Hematopoietic multipotent progenitor cell treated with erythropoietin and hydrocortisone succinate and interleukin-3 and kit ligand, for 8 days (in vitro differentiated cells): ENCODE measurements at places on chromosomes 7 and 10.

DNA sequence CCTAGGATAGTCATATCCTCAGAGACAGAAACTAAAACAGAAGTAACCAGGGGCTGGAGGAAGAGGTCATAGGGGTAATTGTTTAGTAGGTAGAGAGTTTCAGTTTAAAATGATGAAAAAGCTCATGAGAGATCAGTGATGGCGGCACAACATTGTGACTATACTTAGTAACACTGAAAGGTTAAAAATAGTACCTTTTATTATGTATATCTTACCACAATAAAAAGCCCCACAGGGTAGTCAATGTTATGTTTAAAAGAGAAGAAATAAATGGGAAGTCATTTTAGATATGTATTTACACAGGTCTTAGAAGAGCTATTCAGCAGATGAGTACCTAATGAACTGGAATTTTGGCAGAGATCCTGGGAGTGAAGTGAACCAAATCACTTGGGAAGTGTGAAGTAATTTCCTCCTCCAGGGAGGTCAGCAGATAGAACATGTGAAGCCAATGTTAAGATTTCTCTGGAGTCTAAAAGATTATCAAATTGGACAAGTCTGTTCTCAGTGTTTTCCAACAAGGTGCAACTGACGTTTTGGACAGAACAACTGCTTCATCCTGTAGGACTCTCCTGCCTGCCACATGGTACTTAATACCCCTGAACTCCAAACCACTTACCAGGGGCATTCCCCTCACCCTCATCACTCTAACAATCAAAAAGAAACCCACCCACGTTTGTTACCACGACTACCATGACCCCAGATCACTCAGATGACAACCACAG, 6.4 kb downstream of the CDCA7L start:
- no peak for DNase-seq

DNA sequence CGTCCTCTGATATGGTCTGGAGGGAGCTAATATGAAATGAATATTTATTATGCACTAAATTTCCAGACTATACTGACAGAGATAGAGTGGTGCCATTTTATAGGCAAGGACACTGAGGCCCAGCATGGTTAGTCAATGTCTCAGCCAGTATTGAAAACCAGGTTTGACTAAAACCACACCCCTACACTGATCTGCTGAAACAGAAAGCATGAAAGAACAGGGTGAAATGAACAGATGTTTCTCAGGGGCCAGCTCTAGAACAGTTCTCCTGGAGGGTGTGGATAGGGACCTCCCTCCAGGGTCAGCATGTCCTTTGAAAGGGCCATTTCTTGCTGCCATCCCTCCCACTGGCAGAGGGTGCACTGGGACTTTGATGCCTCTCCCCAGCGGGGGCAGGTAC, 700.5 kb downstream of the GRID1 start:
- DNase-seq: no peak

DNA sequence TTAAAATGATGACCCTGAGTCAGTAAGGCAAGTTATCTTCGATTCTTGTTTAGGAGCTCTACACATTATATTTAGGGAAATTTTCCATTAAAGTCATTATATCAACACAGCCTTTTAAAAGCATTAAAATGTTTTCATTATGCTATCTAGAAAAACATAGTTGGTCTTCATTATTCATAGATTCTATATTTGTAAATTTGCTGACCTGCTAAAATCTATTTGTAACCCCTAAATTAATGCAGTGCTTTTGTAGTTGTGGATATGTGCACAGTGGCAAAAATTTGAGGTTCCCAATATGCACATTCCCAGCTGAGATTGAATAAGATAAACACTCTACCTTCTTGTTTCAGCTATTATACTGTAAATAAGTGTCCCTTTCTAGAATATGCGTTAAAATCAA, 81.1 kb downstream of the KIF20B start:
- no peak for DNase-seq

- DNase-seq: no peak
Observed at GRCh38 chr10:118807512-118808305, 52.9 kb upstream of the CACUL1 start.

GRCh38 chr7:154743206-154743605, 259.7 kb downstream of the PAXIP1 start:
- DNase-seq: no peak

DNA sequence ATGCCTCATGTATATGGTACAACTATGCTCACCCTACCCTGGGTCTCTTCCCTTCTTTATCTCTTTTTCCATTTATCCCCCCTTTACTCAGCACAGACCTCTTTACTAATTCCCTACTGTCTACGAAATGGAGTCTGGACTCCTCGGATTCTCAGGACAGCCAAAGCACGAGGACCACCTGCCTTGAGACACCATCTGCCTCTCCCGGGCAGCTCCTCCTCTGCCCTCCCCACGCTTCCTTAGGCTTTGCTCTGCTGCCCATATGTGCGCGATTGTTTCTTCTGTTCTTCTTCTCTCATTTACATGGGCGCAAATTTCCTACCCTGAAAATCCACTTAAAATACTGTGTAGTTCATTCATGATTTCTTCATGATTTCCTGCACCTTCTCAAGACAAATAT, 62.7 kb upstream of the STK17A start:
- DNase-seq: no peak

GRCh38 chr7:101466871-101467270, 104.2 kb downstream of the COL26A1 start:
- no peak for DNase-seq

DNA sequence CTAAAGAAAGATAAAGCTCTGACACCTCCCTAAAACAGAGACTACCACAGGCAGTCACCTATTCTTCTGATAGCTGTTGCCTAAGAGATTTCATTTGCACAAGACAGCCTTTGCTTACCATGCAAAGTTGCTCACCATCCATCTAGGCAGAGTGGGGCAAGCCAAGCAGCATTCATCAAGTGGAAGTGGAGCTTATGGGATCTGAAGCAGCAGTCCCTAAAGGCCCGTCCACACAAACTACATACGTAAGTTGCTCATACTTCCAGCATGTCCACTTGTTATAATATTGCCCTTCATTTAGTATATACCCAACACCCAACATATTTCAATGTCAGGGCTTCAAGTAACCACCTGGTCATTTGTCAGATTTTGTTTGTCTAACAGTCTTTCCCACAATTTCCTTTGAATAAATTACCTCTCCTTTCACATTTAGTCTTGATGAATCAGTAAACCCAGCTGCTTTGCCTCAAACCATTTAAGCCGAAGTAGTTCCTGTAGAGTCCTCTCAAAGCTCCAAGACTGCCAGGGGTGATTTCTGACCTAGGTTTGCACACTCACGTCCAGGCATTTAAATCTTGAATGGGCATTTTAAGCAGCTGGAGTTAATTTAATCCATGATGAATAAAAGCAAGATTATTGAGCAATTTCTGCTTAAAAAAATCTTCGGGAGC, 67.9 kb downstream of the ATAD1 start:
- no peak for DNase-seq

GRCh38 chr10:11823122-11823988, at the start of gene PROSER2:
Gene PROSER2, plus strand, starts transcription at chr10:11823356. Its CDS starts 28,722 bp downstream, at chr10:11852078.
- peak; percentile 80 for DNase-seq

DNA sequence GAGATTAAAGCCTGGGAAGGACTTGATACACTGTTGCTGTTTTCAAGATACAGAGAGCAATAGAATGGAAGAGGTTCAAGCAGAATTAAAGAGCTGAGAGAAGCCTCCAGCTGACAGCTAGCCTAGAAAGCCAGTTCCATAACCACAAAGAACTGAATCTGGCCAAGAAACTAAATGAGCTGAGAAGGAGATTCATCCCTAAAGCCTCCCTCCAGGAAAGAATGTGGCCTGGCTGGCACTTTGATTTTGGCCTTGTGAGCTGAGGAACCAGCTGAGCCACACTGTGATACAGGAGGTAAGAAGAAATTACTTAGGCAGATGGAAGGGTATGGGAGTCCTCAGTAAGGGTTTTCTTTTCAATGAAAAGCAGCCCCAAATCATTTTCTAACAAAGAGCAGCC, 324.1 kb downstream of the PHF14 start:
- no peak for DNase-seq

DNA sequence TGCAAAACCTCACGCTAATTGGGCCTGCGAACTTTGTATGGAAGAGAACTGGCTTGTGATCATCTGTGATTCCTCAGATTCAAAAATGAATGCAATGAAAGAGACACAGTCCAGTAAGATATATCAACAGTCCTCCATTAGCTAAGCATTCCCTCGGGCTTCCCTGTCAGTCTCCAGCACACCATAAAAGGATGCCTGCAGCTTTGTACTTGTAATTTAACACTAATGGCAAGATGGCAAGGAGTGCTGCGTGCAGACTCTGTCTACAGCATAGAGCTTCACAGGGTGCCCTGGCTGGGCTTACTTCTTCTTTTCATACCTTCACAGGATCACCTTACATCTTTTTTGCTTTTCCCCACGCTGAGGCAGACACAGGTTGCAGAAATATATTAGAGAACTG, 200.0 kb downstream of the GFRA1 start:
- no peak for DNase-seq

- no peak for DNase-seq
Observed at GRCh38 chr7:148394582-148394981, 196.0 kb upstream of the C7orf33 start.

DNA sequence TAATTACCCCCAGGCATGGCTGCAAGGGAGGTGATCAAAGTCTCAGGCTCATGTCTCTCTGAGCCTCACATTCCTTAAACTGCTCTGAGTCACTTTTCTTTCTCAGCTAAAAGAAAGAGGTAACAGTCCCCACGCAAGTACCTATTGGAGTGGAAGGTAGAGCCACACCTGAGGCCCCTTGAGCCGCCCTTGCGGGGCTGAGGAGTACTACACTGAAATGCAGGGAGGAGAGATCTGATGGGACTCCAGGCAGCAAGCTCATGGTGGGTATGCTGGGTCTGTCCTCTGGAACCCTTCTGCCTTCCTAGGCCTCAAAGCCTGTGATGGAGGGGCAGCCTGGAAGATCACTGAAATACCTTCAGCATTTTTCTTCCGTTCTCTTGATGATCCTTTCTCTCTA, 960.0 kb downstream of the DNAJB9 start:
- no peak for DNase-seq

DNA sequence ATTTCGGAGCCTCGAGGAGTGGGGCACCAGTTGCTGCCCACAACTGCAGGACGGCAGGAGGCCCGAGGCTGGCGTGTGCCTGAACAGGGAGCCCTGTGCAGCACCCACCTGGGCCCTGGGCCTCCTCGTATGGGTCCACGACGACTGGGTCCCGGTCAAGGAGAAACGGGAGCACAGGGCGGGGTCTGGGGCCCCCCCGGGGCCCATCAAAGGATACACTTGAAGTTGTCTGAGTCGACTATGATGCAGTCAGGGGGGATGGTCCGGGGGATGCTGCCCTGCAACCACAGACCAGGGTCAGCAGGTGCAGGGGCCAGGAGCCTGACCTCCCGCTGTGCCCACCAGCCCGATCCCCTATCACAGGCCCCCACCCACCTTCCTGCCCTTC, 28.5 kb upstream of the NKX6-2 start:
- DNase-seq: no peak

- DNase-seq: no peak
Observed at GRCh38 chr7:82015751-82016150, 245.9 kb upstream of the HGF start.

GRCh38 chr7:132395361-132395760, 180.9 kb downstream of the PLXNA4 start:
- no peak for DNase-seq

DNA sequence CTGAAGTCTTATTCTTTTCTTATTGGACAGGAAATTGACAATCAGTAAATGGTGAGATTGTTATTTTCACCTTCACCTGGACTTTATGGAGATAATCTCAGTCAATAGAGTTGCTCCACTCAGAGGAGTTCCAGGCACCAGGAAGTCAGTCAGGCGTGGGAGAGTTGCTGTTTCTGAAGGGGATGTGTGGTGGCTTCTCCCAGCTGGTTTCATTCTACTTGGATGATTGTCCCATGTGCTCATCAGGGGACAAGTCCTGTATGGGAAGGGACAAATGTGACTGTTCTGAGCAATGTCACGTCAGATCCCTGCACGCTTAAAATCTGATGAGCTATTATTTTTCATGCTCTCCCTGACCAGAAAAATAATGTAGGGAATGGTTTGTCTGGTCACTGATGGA, 222.5 kb upstream of the PITRM1 start:
- no peak for DNase-seq

- DNase-seq: no peak
Observed at GRCh38 chr7:80087771-80088170, 46.9 kb upstream of the GNAI1 start.

DNA sequence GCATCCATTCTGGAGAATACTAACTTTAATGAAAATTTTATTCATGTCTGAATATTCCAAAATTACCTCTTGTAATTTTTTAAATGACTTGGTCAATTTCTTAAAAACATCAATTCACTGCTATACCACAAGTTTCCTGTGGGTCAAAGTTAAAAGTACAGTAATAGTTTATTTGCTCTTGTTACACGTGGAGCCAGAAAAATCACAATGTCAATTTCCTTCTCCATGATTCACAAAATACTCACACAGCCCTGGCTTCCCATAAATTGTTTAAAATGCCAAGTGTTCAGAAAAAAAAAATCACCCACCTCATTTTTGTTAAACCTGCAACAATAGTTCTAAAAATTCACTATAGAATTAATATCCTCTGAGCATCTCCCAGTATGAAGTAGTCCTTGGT, 139.5 kb upstream of the GRM3 start:
- no peak for DNase-seq

GRCh38 chr7:117435475-117436043, 8.3 kb upstream of the ASZ1 start:
- no peak for DNase-seq

GRCh38 chr7:138776166-138776833, 21.5 kb upstream of the TMEM213 start:
- no peak for DNase-seq

DNA sequence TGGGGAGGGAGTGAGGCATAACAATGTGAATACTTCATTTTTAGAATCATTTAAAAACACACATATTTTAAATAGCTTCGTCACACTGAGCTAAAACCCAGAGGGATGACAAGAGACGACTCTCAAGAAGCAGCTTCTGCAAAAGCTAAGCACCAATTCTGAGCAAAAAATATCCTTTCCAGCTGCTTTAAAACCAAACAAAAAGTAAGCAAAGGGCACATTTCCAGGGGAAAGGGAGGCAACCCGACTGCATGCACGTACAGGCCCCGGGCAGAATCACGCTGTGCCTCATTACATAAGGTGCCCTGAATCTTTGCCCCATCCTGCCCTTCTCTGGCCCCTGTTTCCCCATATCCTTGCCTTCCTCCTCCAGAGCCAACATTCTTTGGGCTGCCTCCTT, 78.4 kb downstream of the DGKI start:
- DNase-seq: no peak

GRCh38 chr7:29587195-29587808, 23.7 kb downstream of the PRR15 start:
- no peak for DNase-seq

GRCh38 chr7:76281706-76282343, 20.6 kb upstream of the HSPB1 start:
- DNase-seq: no peak

DNA sequence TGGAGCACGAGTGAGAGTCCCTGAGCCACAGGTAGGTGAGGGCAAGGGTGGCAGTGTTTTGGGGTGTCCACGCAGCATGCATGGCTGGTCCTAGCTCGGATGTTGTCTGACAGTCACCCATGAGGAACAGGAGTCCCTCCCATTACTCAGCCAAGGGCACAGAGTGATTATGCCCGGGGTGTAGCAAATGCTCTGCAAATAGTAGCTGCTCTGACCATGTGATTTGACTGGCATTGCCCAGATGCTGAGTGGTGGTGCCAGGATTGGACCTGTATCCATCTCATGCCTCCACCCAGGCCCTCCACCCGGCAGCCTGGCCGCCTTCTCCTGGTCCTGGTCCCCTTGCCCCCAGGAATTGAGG, 150.8 kb downstream of the GRK5 start:
- no peak for DNase-seq
